Suprapubic skin (tissue), 4 donors: ENCODE measurements at places on chromosomes 3 and 15. TPM values are rescaled to one million over a fixed set of nuclear protein-coding genes. Genes with fewer than 3 reads are reported as not detected.

Gene MGLL
- 54.3 TPM for total RNA-seq

DNA sequence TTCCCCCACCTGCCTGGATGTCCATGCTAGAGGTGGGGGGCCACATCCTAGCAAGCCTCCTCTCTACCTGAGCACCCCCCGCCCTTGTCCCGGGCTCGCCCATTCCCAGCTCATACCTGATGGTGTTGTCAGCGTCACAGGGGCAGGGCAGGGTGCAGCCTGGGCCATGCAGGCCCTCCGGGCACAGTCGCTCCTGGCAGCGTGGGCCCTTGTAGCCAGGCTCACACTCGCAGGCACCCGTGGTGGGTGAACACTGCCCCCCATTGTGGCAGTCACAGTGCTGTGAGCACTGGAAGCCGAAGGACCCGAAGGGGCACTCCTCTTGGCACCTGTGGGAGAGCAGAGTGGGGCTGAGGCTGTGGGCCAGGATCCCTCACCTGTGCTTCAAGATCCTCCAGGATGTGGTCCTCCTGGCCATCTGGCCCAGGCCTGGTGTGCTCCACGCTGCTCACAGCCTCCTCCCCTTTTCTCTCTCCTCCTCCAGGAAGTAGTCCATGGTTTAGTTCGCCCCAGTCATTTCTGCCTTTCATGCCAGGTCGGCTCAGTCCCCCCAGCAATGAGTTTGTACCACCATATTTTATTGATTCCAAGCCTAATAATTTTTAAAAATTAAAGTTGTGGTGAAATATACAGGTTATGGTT, 95.6 kb downstream of the RAB11A start:
- DNase-seq, result no peak

Gene RSL24D1
- 56.9 TPM for total RNA-seq

Gene SMARCC1
- 58.4 TPM for total RNA-seq

- no peak for DNase-seq
Observed at GRCh38 chr15:56798639-56799038, 65.3 kb upstream of the ZNF280D start.

- DNase-seq, result no peak
Observed at GRCh38 chr15:25391971-25392721, 46.7 kb downstream of the UBE3A start.

DNA sequence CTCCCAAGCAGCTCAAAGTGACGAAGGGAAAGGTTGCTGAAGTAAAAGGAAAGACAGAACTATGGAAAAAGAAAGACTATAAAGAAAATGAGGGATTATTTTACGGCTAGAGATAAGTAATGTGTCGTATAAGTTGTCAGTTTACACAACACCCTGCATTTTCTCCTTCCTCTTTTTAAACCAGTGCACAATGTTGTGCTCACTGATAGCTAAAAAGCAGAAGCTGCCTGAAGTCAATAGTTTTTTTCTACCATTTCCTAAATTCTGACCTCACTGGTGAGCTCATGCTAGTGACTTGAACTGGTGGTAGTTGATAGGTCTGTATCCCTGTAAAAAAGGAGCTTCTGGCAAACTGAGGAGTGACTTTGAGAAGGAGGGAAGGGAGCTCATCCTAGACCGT, 368.6 kb upstream of the GBE1 start:
- DNase-seq, result no peak

GRCh38 chr15:42804739-42805138, 67.8 kb upstream of the CDAN1 start:
- no peak for DNase-seq

- no peak for DNase-seq
Observed at GRCh38 chr3:164371681-164372080, 706.6 kb downstream of the SI start.

- no peak for DNase-seq
Observed at GRCh38 chr3:42557854-42558253, 23.9 kb downstream of the SEC22C start.

- DNase-seq, result no peak
Observed at GRCh38 chr3:156492801-156493261, 62.1 kb downstream of the SSR3 start.

- DNase-seq, result no peak
Observed at GRCh38 chr3:192170659-192171058, 556.7 kb downstream of the FGF12 start.

Gene IGSF11
- 2.0 TPM for total RNA-seq

DNA sequence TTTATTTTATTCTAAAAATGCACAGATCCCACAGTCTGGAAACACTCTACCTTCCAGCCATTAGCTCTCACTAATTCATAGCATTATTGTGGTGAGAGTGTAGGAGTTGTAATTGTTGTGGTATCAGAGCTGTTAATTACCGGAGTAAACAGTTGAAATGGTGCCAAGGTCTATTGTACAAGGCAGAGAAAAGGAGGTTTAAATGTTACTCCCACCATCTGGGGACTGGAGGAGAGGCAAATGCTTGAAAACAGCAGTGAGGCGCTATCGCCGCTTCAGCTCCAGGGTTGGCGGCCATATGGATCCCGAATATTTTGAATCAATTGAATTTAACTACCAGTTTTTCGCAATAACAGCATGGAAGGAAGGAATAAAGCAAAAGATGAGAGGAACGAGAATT, 113.1 kb upstream of the C15orf61 start:
- DNase-seq, result no peak
